ENCODE measurements at places on chromosomes 12 and 14.

DNA sequence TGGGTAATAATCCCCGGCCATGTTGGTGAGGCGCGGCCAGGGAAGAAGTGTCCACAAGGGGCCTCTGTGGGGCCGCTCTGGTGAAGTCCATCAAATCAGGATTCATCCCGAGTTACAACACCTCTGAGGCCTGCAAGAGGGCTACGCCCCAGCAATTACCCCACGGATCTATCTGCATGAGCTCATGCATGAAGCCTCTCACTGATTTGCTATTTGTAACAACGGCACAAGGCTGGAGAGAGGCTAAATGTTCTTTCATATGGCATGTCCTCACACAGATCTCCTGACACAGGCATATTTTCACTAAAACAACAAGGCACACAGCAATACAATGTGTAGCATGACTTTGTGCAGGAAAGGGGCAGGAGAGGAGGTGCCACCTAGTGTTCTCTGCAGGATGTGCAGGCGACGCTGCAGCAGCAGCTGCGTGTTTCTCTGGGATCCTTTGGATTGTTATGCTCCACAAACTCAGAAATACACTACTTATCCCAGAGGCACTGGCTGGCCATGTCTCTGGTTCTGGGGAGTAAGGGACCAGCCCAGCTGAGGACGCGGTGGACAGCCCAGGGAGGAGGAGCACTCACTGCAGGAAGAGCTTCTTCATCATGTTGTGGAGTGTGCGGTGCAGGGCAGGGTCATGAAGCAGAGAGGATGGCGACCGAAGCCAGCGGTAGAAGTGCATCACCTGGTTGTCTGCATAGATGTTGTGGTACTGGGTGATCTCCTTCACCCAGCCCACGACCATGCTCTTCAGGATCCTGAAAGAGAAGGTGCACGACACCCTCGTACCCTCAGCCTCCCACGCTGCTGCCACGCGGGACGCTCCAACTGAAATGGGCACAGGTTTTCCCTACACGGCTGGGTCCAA is 20.2 kb downstream of the P2RX2 start:
- no peak for DNase-seq

DNA sequence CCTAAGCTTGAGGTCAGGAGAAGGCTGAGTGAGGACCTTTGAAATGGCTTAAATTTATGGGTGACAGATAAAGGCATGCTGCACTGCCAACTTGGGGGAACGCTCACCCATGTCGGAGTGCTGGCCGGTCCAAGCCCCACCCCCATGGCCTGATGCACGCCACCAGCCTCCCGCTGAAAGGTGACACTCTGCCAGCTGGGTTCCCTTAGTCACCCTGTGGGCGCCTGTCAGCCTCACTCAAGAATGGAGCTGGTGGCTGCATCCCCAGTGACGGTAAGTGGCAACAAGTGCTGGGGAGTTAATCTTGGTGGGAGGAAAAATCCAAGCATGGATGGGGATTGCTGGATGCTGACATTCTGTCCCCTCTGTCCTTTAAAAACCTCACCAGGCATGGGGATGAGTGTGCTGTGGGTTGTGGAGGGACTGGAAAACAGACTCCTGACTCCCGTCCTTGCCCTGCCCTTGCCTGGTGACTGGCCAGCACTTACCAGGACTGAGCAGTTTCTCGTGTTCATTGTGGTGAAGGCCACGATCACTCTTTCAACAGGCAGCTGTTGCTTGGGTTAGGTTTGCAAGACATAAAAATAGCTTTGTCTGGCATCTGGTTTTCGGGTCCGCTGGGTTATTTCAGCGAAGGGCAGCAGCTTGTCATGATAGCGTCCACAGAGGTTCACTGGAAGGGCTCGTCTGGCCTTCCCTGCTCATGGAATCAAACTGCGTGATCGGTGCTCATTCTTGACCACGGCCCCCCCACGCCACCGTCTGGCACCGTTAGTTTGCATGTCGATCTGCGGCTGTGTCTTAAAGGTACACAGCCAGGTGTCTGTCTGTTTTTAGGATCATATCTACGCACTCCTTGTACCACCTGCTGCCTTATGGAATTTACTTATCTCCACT is 15.0 kb downstream of the ACACB start:
- no peak for DNase-seq

- DNase-seq = no peak
Observed at GRCh38 chr14:67820428-67820971, 921 bp downstream of the RAD51B start.

DNA sequence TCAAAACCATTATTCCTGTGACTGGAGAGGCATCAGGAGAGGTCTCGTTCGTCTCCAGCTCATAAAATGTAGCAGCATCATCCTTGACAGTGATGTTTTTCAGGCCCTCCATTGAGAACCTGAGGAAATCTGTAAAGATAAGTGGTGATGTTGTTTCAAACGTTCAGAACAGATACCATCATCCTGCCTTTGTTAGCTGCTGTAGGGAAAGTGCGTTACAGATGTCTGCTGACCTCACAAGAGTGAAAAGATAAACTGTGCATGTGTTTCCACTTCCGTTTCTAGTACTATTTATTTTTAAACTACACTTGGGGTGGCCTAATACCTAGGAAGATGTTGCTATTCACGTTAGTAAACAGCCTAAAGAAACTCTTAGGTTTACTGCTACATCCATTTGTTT is 28.4 kb downstream of the BCL2L14 start:
- DNase-seq = no peak

- DNase-seq = no peak
Observed at GRCh38 chr14:76792422-76792821, 20.3 kb downstream of the ANGEL1 start.

- no peak for DNase-seq
Observed at GRCh38 chr12:55034218-55034617, 14.4 kb downstream of the NEUROD4 start.

Measured in GM12892 (cell line).